ENCODE measurements at places on chromosomes 6 and 20. TPM values are rescaled to one million over a fixed set of nuclear protein-coding genes. Genes with fewer than 3 reads are reported as not detected.

KCNQ5 gene
- polyA plus RNA-seq: 0.31 TPM

NMBR gene
- polyA plus RNA-seq: 0.38 TPM

CD24 gene
- polyA plus RNA-seq: 1,043 TPM

GNAS-AS1 gene
- 1.3 TPM for polyA plus RNA-seq

HLA-DMA gene
- polyA plus RNA-seq: 30.9 TPM

ZC2HC1B gene
- 0.26 TPM for polyA plus RNA-seq

GLP1R gene
- 0.93 TPM for polyA plus RNA-seq

OR2B6 gene
- 0.11 TPM for polyA plus RNA-seq

GRCh38 chr20:61220131-61220530, 31.9 kb upstream of the CDH4 start:
- DNase-seq: no peak

DNA sequence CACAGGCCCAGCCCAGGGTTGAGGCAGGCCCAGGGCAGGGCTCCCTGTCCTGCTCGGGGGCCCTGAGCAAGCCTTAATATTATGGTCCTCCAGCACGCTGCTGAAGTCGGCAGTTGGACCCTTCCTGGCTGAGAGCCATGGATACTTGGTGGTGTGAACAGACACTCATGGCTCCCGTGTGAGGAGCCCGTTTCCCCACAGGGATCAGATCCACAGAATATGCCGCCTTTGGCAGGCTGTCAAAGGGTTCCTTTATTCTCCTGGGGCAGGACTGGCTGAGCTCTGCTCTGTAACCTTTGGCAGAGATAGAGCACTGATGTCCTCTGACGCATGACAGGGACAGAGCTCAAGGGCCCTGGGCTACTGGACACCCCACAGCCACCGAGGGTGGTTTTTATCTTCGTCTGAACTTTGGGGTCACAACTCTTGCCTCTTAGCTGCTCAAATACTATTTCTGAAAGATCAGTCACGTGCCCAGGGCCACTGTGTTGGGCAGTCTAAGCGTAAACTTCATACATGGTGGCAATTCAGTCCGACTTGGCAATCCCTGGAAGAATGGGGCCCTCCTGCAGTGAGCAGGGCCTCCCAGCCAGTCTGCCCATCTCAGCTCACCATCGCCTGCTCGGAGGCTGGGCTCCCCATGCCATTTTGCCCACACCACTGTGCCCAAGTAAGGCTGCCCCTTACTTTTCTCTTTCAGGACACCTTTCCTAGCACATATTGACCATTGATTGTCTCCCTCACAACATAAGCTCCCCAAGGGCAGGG, 49.1 kb downstream of the TTI1 start:
- no peak for DNase-seq

DNA sequence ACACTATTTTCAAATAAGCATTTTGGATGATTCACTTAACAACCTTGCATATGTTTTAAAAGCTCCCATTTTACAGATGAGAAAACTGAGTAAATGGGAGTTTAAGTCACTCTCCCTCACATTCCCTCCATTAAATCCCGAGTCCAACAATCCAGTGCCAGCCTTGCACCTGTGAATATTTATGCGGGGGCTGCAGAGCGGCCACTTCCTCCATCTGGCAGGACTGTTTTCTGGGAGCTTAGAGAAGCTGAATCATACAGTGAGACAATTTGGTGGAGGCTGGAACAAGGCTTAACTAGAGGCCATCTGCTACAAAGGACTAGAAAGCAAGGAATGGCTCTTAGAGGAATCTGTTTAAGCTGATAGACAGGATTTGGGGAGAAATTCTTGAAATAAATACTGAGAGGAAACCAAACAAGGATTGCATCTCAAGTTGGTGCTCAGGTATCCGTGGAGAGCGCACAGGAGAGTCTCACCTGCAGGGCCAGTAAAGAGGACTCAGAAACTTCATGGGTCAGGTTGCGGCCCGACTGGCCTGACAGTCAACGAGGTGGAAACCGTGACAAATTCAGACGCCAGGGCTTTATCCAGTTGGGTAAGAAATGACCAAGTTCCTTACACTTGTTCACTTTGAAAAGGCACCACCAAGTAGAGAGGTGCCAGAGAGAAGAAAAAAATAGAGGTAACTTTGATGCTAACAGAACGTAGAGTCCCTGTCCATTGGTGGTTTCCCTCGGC, 478.5 kb downstream of the QKI start:
- no peak for DNase-seq

GRCh38 chr6:157725836-157726235, 97.2 kb upstream of the SNX9 start:
- no peak for DNase-seq

DNA sequence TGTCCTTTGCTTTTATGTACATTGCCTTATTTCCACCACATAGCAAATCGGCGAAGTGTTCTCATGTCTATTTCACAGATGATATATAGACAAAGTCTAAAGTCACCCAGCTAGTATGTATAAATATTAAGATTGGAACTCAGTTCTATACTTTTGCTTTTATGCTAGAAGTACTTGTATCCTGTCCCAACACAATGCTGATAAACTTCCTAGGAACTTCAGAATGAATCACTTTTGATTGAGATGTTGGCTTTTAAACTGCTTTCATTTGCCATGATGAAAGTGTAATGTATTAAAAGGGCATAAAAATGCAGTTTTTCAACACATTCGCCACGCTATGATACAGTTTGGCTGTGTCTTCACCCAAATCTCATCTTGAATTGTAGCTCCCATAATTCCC, 50.8 kb downstream of the GCLC start:
- DNase-seq: no peak

GRCh38 chr6:139231206-139231605, 60.6 kb downstream of the TXLNB start:
- DNase-seq: no peak

- no peak for DNase-seq
Measured at GRCh38 chr20:24701668-24702067, 232.2 kb downstream of the SYNDIG1 start.

- peak; percentile 27 for DNase-seq
Measured at GRCh38 chr20:62010551-62011402, 54.9 kb downstream of the TAF4 start.

DNA sequence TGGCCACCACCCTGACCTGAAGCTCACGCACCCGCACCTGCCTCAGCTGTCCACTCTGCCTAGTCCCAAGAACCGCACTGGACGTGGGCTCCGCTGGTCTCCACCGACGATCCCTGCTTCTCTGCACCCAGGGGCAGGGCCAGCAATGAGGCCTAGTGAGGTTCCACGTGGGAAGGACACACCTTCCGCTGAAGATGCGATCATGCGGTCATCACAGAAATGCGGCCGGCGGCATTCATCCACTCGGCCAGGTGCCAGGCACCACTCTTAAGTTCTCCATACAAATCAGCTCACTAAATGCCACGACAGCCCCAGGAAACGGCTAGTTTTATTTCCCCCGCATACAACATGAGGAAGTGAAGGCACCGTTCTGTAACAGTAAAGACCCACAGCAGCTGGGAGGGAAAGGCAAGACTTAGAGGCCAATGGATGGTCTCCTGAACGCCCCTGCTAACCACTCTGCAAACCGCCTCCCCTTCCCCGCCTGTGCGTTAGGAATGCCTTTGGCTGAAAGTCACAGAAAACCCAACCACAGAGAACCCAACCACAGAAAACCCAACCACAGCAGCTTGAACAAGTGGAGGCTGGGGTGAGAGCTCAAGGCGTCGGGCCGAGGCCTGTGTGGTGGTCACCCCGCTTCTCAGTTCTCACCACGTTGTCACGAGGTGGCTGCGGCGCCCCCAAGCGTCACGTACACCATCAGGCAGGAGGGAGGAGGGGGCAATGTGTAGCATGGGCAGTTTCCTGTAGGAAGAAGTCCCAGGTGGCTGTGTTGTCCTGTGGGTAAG, 204.4 kb downstream of the TAF4 start:
- no peak for DNase-seq

GRCh38 chr20:32339116-32339515, 19.0 kb upstream of the ASXL1 start:
- DNase-seq: no peak

DNA sequence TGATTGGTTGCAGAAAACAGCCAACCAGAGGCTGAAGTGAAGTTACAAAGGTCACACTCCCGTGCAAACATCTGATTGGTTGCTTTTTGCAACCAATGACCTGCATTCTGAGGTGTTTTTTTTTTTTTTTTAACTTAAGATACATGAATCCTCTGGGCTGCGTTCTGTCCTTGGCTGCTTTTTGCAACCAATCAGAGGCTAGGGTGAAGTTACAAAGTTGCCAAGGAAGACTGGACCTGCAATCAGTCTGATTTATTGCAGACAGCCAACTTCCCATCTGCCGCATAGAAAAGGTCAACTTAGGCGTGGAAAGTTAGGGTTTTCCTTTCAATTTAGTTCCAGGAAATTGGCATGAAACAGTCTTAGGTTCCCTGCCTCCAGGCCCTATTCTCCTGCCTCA, 292.9 kb downstream of the PLCB1 start:
- DNase-seq: no peak

DNA sequence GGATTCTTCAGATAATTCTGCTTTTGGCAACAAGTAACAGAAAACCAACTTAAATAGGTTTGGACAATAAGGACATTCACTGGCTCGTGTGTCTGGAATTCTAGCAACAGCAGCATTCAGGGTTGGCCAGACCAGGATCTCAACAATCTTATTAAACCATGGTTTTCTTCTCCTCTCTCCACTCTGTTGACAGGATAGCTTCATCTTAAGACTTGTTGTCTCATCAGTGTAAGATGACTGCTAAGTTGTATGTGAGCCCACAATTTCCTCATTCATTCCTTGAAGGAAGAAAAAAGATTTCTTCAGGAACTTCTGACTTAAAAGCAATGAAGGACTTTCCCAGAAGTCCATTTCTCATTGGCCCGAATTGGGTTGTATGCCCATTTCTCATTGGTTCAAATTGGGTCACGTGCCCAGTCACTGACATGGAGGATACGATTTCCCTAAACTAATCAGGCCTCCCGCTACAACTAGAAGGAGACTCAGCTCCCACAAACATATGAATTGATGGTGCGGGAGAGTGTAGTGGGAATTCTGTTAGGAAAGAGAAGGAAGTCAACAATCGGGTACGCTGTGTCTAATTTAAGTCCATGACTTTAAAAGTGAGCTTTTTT, 83.7 kb downstream of the SLC22A3 start:
- no peak for DNase-seq

GRCh38 chr6:113694278-113695077, 162.7 kb upstream of the MARCKS start:
- DNase-seq: no peak

GRCh38 chr20:2822073-2822472, 5.9 kb downstream of the TMEM239 start:
- DNase-seq: no peak

GRCh38 chr6:14844411-14844810, 401.5 kb upstream of the JARID2 start:
- DNase-seq: no peak

- no peak for DNase-seq
Measured at GRCh38 chr6:156191895-156192294, 585.3 kb upstream of the ARID1B start.

GRCh38 chr20:46678516-46678915, 10.7 kb downstream of the TP53RK start:
- no peak for DNase-seq

- no peak for DNase-seq
Measured at GRCh38 chr6:24797596-24798216, 1.0 kb downstream of the ARMH2 start.

GRCh38 chr20:5643936-5644335, 106.3 kb upstream of the SHLD1 start:
- DNase-seq: no peak

GRCh38 chr6:168418711-168419121, 22.3 kb upstream of the SMOC2 start:
- peak; percentile 79 for DNase-seq

DNA sequence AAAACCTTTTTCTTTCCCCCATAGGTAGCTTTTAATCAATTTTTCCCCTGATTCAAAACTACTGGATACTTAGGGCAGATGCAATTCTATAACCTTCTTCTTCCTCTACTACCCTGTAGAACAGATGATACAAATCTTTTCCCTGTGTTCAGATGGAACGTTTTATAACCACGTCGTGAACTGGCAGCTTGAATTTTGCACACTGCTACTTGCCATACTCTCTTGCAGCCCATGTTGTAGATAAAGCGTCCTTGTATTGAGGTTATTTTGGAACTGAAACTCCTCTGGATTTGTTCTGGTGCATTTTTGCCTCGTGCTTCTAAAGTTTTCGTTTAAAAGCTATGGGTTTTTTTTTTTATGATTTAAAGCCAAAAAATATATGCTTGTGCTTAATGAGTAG, 440.2 kb downstream of the RFPL4B start:
- DNase-seq: no peak

DNA sequence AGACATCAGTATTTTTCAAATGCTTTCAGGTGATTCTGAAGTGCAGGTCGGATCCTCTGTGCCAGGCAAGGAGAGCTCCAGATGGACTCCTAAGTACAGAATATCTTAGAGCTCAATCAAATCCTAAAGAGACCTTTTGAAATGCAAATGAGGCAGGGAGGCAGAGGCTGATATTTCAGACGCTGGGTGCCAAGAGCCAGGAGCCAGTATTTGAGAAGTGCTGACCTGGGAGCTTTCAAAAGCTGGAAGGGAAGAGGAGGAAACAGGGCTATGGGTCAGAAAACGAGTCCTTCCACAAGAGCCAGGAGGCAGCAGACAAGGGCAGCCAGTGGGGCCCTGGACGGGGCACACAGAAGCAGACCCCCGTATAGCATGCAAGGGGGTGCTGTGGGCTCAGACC, 46.1 kb upstream of the DSN1 start:
- DNase-seq: no peak

- DNase-seq: no peak
Measured at GRCh38 chr20:49353348-49353747, 75.5 kb upstream of the ZNFX1 start.

DNA sequence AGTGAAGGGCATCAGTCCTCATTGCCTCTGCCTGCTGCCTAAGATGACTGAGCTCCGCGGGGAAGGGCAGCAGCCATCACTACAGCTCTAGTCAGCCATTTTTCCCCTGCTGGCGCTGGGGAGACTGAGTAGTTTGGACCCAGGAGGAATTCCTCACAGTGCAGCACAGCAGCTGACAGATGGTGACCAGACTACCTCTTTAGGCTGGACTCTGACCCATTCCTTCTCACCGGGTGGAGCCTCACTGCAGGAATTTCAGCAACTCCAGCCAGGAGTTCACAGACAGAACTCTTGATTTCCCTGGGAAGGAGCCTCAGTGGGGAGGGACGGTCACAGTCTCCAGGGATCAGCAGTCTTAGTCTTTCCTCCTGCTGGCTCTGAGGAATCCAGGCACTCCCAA, 492.0 kb upstream of the MMS22L start:
- DNase-seq: no peak

GRCh38 chr6:6332811-6333244, 12.4 kb upstream of the F13A1 start:
- no peak for DNase-seq

DNA sequence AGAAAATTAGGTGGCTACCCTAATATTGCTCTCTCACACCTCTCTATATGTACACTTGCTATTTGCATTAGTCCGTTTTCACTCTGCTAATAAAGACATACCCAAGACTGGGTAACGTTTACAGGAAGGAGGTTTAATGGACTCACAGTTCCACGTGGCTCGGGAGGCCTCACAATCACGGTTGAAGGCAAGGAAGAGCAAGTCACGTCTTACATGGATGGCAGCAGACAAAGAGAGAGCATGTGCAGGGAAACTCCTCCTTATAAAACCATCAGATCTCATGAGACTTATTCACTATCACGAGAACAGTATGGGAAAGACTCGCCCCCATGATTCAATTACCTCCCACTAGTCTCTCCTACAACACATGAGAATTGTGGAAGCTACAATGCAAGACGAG, 53.4 kb downstream of the EPM2A start:
- no peak for DNase-seq

- peak; percentile 60 for DNase-seq
Measured at GRCh38 chr6:90393232-90393884, 96.7 kb upstream of the BACH2 start.
